ENCODE measurements at places on chromosomes 16 and 17.
A peak's percentile ranks its signal among the peaks of the same experiment; 100 is the strongest.

- no peak for DNase-seq
Observed at GRCh38 chr17:632560-632959, 82.1 kb downstream of the VPS53 start.

DNA sequence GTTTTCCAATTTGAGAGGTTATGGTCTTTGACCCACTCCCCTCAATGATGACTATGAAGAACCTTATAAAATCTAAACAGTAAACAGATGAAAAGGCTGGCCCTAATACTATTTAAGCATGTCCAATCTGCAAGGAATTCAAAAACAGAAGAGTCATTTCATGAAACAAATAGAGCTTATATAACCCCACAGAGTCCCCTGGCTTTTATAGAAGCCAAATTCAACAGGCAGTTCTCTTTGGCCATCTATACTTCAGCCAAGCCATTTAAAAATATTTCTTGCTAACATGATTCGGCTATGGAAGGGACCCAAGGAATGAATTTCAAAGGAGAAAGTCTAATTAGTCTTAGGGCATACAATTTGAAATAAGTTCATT, 43.4 kb downstream of the SPOP start:
- no peak for DNase-seq

DNA sequence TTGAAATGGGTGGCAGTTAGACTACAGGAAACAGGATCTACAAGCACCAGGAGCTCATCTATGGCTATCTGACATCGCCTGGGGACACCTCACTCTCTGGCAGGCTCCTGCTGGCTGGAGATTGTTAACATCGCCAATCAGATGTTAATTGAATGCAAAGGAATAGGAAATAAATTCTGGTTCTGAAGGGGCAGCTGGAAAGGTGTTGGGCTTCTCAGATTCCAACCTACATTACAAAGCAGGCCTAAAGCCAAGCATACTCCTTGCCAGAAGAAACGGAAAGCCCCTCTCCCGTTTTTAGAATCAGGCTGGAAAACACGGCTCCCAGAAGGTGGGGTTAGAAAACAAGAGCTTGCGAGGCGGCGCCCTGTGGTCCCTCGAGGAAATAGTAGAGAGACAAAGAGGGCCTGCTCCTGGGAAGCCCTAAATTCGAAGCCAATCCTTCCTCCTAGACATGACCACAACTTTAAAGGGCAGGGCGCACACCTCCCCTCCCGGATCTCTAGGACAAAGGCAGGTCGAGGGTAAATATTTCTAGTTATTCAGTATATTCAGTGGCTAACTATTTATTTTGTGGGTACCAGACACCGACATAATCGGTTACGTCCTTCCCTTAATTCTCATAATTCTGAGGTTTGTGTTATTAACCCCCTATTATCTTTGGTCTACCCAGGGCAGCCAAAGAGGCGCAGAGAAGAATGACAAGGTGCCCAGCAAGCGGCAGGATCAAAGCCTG, 763 bp upstream of the TOM1L1 start:
- peak; percentile 61 for DNase-seq

GRCh38 chr17:61570118-61570517, 20.9 kb downstream of the NACA2 start:
- DNase-seq, result no peak

DNA sequence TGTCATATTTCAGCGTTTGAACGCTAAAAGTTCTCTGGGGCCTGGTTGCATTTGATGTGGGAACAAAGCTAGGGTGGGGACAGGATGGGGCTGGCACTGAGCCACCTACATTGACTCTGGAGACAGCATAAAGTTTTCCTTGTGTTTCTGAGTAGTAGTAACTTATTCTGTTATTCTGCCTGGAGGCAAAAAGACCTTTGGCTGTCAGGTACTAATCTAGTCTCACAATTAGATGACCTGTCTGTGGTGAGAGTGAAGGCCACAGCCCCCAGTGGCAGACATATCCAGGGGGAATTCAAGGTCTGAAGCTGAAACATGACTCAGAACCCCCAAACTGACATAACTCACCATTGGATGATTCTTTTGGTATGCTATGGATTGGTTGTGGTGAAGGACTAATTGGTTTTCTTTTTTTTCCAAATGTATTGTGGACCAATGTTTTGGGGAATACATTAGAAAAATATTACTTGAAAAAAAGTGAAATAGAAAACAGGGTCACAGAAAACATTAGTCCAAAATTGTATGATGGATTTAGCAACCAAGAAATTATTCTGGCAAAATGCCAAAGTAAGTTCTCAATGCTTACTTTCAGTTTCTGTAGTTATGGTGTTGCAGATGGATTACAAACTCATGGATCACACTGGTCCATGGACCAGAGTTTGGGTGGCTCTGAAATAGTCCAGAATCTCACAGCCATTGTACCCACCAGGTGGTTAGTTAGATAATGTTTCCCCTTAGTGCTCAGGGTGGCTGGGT, 10.5 kb upstream of the SALL1 start:
- no peak for DNase-seq

All from SK-N-DZ (cell line).